Testis (tissue), 5 donors: ENCODE measurements at places on chromosomes 7 and 10. TPM values are rescaled to one million over a fixed set of nuclear protein-coding genes. Genes with fewer than 3 reads are reported as not detected.

- DNase-seq, result peak; percentile 54
These were observed 333.9 kb downstream of the AUTS2 start for GRCh38 chr7:69932034-69932628.

GRCh38 chr7:70595370-70595754 is 536.6 kb upstream of the GALNT17 start:
- DNase-seq, result no peak

- no peak for DNase-seq
These were observed 49.6 kb upstream of the TOMM7 start for GRCh38 chr7:22872096-22872807.

WIPF3 gene
- total RNA-seq, result 110 TPM

SAMD9L gene
- 5.1 TPM for total RNA-seq
